ENCODE measurements at places on chromosomes 5 and 9. TPM values are rescaled to one million over a fixed set of nuclear protein-coding genes. Genes with fewer than 3 reads are reported as not detected.

Gene PHF24
- total RNA-seq: 0.31 TPM

Gene TMEM215
- 2.1 TPM for total RNA-seq

Gene KCNV2
- total RNA-seq: not detected

Gene ITK
- total RNA-seq: 4.4 TPM

Gene INSL6
- total RNA-seq: not detected

Gene C5orf24
- 74.9 TPM for total RNA-seq

Gene KIF20A
- 24.8 TPM for total RNA-seq

Gene C7
- 2.2 TPM for total RNA-seq

Gene SH3RF2
- total RNA-seq: 14.3 TPM

Gene ANXA1
- total RNA-seq: 555 TPM

Gene GMCL2
- total RNA-seq: not detected

Gene NEUROG1
- total RNA-seq: not detected

Data from tongue (tissue), 3 donors.